NAMALWA (cell line): ENCODE measurements at places on chromosomes 1 and 21.

DNA sequence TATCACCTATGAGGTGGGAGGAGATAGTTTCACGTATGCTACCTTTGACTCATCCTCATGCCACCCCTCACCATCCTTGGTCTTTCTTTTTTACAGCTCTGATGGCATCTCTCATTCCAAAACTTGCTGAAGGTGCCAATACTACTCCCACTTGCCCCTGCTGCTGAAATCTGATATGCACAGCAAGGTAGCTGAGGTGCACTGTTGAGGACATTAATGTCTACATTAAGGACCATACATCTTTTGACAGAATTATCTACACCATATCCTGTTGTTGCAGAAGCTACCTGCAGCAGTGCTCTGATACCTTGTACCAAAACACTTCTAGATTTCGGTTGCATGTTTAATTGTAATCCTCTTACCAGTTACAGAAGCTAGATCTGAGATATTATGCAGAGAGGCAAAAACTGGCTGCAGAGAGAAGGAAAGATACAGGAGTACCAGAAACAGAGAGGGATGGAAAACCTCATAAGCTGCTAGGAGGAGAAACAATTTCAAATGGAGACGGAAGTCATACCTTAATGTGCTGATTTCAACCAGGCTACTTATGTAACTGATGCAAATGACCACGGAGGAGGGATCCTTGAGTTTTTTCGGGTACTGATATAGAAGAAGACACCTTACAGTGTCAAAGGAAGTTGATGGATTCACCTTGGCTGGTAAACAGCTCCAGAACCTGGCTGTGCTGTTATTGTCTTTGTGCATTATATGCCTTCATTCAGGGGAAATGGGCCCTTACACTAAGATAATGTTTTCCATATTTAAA, 19.3 kb upstream of the PTPRC start:
- DNase-seq = peak; percentile 61

DNA sequence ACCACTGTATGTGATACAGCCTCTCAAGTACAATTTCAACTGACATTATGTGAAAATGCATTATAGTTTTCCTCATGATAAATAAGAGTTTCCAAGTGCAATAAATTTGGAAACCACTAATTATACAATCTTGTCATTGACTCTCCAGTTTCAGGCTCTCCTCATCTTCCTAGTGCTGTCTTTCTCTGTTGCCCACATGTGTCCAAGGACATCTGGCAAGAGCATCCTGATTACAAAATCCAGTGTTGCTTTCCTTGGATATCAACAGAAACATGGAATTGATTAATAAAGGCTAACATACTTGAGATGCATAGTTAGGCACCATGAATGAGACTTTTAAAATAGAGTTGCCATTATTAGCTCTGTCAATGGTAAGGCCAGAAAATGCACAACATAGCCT, 15.6 kb upstream of the MAP10 start:
- DNase-seq = no peak

DNA sequence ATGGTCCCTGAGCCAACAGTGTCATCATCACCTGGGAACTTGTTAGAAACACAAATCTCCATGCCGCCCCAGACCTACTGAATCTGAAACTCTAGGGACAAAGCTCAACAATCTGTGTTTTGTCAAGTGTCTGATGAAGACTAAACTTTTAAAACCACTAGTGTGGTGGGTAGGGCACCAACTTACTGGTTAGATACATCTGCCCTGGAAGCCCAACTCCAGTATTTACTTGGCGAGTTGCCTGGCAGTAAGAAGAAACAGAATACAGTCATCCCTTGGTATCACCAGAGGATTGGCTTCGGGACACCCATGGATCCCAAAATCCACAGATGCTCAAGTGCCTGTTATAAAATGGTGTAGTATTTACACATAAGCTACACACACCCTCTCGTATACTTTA, 367.9 kb upstream of the DUSP10 start:
- DNase-seq = no peak

- DNase-seq = no peak
Observed at GRCh38 chr1:53704304-53704703, 34.7 kb downstream of the GLIS1 start.

DNA sequence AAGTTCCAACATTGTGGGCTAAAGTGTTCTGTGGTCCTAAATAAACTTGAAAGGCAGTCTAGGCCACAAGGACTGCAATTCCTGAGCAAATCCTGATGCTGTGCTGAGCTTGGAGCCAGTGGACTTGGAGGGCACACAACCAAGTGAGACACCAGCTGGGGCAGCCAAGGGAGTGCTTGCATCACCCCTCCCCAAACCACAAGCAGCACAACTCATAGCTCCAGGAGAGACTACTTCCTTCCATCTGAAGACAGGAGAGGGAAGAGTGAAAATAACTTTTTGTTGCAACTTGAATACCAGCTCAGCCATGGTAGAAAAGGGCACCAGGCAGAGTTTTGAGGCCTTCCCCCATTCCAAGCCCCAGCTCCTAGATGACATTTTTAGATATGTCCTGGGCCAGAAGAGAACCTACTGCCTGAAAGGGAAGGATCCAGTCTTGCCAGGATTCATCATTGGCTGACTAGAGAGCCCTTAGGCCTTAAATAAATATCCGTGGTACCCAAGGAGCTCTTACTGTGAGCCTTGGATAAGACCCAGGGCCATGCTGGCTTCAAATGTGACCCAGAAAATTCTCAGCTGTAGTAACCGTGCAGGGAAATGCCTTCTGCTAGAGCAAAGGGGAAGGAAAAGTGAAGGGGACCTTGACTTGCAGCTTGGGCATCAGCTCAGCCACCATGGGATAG, 35.4 kb upstream of the LRRC8B start:
- DNase-seq = no peak

GRCh38 chr1:59261537-59261936, 35.4 kb upstream of the FGGY start:
- DNase-seq = no peak

DNA sequence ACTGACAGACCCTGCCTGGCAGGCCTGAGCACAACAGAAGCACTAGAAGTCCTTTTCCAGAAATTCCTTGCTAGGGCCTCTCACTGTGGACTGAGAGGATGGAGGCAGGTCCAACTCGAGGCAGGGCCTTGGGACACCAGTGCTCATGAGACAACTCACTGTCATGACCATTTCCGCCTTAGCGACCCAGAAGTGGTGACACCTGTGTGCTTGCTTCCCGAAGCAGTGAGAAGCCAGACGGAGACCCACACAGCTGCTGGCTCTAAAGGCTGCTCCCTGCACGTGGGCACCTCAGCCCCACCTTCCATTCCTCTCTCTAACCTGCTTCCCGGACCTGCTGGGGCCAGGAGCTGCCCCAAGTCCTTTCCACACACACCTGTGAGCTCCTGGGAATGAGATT, 33.0 kb downstream of the KCNC4 start:
- DNase-seq = peak; percentile 49

DNA sequence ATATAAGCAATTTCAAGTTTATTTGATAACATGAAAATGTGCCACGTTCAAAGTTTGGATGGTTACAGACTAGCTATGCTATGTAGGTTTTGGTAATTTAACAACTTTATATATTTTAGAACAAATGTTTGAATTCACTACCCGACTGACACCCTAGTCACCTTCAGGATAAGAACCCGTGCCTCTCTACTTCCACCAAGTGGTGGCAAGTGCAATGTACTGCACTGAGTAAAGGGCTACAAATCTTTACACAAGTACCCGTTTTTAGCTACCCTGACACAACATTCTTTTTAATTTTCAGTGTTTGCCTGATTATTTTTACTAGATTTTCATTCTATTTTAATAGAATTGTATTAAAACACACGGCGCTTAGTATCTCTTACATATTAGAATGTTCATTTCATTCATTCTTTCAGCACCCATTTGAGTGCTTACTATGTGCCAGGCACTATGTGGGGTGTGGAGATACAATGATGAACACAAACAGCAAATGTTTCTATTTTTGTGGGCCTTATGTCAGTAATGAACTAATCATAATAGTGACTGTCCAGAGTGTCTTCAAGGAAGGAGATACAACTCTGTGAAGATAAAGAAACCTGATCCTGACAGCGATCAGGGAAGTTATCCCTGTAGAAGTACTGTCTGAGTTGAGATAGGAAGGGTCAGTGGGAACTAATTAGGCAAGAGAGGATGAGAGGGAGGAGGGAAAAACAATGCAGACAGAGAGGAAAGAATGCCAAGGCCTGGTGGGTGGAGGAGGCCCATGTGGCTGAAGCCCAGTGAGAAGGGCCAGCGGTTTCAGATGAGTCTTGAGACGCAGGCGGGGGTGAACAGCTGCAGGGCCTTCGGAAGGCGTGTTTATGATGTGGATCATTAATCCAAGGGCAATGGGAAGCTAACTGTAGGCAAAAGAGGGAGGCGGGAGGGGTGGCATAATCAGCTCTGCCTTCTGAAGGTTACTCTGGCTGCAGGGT, 3.8 kb downstream of the LCA5L start:
- peak; percentile 78 for DNase-seq

GRCh38 chr21:43667191-43667904, 8.0 kb downstream of the RRP1B start:
- DNase-seq = no peak

- peak; percentile 93 for DNase-seq
Observed at GRCh38 chr1:26820784-26821269, 5.7 kb upstream of the ZDHHC18 start.

GRCh38 chr1:9435153-9435636, 104.1 kb upstream of the SLC25A33 start:
- no peak for DNase-seq

DNA sequence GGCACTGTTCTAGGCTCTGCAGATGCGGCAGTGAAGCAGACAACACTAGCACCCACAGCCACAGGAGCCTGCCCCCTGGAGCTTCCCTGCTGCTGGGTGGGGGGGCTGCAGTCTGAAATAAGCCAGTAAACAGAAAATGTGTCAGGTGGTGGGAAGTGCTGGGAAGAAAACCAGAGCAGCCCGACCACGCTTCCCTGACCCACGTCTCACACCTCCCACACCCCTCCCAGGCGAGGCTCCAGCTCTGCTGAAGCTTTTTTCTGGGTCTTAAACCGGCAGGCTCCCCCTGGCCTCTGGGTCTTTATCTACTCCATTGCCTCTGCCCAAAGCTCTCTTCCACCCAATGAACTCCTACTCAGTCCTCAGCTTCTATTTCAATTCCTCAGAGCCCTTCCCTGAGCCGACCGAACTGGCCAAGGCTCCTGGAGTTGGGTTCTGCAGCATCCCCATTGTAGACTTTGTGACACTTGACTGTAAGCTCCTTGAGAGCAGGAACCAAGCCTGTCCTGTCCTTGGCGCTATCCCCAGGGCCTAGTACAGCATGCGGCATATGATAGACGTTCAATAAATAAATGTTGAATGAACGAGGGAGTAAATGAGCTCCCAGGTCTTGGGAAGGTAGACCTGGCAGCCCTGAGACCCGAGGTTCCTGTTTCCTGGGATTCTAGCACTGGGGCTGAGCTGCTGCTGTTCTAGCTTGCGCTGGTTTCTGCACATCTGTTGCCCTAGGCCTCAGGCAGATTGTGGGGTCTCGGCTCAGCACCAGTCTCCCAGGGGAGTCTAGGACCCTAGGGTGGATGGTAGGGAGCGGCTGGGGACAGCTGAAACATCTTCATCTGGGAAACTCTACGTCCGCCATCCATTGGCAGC, 18.4 kb downstream of the MIIP start:
- no peak for DNase-seq

DNA sequence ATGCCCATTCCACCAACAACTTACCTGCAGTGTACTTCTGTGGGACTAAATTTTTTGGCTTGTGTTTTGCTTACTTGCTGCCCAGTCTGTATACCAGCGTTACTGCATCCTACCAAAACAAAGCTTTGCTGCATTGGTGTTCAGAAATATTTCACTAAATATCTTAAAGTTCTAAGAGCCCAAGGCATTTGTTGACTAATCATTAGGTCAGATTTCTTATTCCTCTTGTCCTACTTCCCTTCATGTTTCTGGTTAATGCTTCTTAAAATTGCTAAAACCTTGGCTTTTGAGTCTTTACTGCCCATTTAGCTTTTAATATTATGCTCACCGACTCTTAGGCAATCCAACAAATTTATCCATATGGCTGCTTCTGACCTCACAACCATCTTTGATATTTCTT, 161.8 kb downstream of the DPYD start:
- no peak for DNase-seq

- no peak for DNase-seq
Observed at GRCh38 chr1:1217621-1218523, 3.9 kb upstream of the TNFRSF4 start.

- DNase-seq = no peak
Observed at GRCh38 chr1:225754940-225755641, 22.5 kb upstream of the SRP9 start.

DNA sequence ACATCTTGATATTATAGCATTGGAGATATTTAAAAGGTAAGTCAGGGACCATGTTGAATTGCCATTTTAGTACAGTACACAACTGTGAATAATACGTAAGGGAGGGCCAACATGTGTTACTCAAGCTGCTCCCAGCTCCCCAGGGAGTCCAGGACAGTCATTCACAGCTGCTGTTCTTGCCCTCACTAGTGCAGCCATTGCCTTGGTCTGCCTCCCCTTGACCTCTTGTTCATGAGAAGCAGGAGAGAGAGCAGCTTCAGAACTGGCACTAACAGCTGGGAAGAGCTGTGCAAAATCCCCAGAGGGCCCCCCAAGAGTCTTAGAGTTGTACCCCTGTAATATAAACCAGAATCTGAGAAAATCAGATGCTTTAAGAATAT, 16.4 kb downstream of the TCEANC2 start:
- DNase-seq = no peak

DNA sequence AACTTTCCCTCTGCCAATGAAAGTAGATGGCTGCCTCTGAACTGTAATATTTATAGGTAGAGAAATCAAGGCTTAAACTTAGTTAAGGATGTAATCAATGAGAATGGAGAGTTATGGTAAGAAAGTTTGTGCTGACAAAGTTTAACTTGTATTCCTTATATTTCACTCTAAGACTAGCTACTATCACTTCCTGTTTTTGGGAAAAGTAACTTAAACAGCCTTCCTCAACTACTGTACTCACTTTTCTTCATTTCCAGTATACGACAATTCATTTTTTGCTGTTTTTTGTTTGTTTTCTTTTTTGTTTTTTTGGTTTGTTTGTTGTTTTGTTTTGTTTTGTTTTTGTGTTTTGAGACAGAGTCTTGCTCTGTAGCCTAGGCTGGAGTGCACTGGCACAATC, 3.7 kb downstream of the RGS18 start:
- no peak for DNase-seq

DNA sequence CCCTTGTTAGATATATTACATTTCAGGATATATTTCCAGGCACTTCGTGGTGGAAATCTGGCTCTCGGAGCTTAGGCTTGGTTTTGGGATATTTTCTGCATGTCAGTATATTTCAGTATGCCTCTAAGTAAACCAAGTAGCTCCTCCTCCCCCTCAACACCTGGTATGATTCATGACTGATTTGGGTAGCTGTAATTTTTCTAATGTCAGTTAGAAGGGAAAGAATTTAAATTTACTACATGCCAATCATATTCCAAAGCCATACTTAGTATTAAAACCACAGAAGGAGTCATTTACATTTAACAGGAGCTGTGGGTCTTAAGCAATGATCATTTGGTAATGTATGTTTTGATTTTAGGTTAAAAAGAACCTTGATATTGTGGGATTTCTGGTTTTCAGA, 40.6 kb downstream of the ST6GALNAC3 start:
- no peak for DNase-seq

- DNase-seq = peak; percentile 56
Observed at GRCh38 chr1:101237229-101237837, 514 bp downstream of the S1PR1 start.
